ENCODE measurements at places on chromosomes 7 and 10. TPM values are rescaled to one million over a fixed set of nuclear protein-coding genes. Genes with fewer than 3 reads are reported as not detected.
A peak's percentile ranks its signal among the peaks of the same experiment; 100 is the strongest.

Gene CACNB2
- total RNA-seq: 17.9 TPM

Gene IFIT1B
- not detected for total RNA-seq

Gene FGL2
- 18.8 TPM for total RNA-seq

Gene GCK
- total RNA-seq: 0.22 TPM

Gene ZNF853
- total RNA-seq: 2.9 TPM

Gene HKDC1
- 24.9 TPM for total RNA-seq

- no peak for DNase-seq
Observed at GRCh38 chr7:11957956-11958355, 126.0 kb upstream of the THSD7A start.

DNA sequence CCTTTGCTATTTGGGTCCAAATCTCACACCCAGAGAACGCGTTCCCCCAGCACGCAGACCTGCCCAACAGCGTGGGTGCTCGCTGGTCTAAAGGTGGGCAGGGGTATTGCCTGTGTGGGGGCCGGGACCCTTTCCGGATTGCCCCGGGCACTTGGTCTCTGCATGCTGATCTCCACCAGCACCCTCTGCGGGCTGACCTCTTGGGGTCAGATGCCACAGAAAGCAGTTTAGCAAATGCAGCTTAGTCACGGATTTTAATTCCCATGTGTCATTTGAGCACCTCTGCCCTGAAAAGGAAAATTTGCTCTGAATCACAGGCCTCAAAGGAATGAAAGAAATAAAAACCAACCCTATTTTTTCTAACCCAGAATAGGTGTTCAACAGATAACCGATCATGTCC lies 46.7 kb downstream of the PKD1L1 start:
- no peak for DNase-seq

- DNase-seq: no peak
Observed at GRCh38 chr7:33814936-33815335, 90.4 kb upstream of the BMPER start.

GRCh38 chr10:44572146-44572545 lies 187.2 kb upstream of the CXCL12 start:
- DNase-seq: no peak

DNA sequence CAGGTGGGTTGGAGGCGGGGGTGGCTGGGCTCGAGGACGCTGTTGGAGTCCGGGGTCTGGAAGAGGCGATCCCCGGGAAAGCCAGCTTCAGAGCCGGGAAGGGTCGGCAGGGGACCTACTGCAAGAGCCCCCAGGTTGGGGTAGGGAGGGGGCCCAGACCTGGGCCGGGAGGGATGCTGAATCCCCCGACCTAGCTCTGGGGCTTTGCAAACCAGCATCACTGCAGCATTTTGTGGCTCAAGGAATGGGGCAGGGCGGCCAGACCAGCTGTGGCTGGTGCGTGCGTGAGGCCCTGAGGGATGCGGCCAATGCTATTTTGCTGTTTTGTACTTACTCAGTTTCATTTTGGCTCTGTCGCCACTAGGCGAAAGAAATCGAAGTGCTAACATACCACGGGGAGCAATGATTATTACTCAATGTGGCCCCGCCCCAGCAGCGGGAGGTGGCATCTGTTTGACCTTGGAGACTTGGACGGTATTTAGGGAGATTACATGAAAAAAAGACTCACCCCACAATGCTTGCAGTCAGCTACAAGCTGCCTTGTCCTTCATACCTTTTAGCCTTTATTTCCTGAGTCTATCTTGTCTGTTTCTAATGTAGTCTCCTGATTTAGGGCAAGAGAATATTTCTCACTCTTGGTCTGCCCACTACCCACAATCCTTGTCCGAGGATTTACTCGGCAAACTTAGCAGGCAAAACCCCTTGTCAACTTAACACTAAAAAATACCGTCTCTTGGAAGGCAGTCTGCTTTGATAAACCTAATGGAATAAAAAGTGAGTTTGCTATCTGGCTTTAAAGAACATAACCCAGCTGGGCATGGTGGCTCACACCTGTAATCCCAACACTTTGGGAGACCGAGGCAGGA lies 16.2 kb downstream of the HSPB1 start:
- peak; percentile 84 for DNase-seq

DNA sequence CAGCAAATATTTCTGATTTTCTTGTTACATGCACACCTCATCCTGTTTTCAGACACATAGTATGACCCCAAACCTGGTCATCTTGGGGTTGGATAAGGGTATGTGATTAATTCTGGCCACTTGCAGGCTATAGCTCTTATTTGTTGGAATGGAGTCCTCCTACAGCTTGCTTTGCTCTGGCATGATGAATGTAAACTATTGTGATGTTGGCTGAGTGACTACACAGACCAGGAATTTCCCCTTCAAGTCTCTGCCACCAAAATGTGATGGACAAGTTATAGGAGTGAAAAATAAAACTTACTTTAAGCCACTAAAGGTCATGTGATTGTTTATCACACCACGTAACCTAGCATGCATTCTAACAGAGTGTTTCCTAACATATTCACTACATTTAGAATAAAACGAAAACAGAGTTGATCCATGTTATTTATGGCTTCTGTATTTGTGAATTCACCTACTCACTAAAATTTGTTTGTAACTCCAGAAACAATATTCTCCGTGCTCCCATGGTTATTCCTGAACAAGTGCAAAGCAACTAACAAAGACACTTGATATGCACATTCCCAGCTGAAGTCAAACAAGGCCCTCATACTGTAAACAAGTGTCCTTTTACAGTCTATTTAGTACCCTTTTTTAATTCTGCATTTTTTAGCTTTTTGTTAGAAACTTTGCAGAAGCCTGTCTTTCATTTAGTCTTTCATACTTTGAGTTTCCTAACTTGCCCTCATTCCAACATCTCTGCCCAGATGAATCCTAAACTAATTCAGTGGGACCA lies 599.2 kb upstream of the PCDH15 start:
- no peak for DNase-seq
